Activated T-helper 1 cell treated with anti-CD3 and anti-CD28 coated beads, Interleukin-2, amount 50 U/mL, for 16 hours (primary cell): ENCODE measurements at places on chromosomes 16 and 17.

DNA sequence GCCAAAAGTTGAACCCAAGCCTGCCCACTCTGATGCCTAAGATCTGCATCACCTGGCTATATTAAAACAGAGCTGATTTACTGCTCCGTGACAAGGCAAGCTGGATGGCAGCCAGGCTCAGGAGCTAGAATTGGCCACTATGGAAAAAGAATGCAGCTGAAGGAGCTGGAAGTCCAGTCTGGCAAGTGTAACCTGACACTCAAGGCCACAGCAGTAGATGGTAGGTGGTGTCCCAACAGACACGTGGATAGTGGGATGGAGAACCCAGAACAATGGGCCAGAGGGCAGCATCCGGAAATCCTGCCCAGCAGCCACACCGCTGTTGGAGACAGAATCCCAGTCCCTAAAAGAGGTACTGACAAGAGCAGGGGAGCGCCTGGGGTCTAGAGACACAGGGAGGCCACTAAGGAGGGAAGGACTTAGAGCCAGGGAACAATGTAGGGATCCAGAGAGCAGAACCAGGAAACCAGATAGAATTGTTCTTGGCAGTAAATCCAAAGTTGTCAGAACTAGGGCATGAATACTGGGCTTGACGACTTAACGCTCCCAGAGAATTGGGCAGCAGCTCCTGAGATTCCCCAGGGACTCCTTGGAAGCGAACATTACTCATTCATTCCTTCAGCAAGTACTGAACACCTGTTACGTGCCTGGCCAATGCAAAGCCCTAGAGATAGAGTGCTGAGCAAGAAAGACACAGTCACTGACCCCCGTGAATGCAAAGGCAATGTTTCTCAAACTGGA is 85.7 kb downstream of the CDYL2 start:
- no peak for DNase-seq

GRCh38 chr17:7632492-7632894 is 2.6 kb downstream of the SHBG start:
- no peak for DNase-seq

DNA sequence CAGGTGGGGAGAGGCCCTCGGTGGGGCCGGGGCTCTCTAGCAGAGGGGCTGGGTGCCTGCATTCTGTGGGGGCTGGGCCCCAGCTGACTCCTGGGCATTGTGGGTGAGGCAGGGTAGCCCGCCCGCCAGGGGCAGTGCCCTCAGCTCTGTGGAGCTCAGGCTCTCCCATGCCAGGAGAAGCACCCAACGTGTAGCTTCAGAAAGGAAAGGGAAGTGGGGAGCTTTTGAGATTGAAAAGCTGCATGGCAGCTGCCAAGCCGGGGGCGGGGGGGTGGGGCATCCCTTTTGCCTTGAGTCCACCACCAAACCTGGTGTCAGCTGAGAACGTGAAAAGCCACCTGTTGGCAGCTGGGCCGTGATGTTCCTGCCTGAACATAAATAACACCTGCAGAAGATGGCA is 192.1 kb upstream of the CIBAR2 start:
- no peak for DNase-seq

- DNase-seq = no peak
Measured at GRCh38 chr16:25488435-25488834, 203.3 kb upstream of the HS3ST4 start.
